RCC 7860 (cell line): ENCODE measurements at places on chromosomes 6 and 20.

GRCh38 chr20:53149890-53150205 lies 177.7 kb downstream of the TSHZ2 start:
- DNase-seq: no peak

DNA sequence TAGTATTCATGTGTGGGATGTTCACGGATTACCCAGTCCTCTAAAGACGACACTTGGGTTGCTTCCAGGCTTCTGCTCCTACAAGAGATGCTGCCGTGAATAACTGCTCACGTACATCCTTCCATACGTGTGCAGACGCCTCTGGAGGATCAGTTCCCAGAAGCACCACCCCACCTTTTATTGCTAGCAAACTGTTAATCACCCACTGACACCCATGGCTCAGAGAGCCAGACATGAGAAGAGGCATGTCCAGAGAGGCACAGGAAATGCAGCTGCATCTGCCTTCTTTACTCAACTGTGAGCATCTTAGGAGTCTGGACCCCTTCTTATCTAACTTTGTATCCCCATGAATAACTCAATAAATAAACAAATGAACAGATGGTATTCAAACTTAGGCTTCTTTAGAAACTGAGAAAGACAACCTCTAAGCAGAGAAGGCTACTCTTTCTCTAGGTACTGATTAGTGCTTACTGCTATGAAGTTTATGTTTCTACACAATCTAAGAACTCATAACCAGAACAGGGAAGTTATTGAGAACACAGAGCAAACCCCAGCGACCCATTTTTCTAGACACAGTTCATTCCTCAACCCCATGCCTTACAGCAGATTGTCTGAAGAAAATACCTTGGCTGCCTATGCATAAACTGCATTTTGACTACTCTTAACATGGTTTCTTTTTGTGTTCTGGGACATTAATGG lies 228.7 kb upstream of the RREB1 start:
- DNase-seq: no peak

- DNase-seq: no peak
Measured at GRCh38 chr6:142773859-142774648, 170.9 kb downstream of the HIVEP2 start.

DNA sequence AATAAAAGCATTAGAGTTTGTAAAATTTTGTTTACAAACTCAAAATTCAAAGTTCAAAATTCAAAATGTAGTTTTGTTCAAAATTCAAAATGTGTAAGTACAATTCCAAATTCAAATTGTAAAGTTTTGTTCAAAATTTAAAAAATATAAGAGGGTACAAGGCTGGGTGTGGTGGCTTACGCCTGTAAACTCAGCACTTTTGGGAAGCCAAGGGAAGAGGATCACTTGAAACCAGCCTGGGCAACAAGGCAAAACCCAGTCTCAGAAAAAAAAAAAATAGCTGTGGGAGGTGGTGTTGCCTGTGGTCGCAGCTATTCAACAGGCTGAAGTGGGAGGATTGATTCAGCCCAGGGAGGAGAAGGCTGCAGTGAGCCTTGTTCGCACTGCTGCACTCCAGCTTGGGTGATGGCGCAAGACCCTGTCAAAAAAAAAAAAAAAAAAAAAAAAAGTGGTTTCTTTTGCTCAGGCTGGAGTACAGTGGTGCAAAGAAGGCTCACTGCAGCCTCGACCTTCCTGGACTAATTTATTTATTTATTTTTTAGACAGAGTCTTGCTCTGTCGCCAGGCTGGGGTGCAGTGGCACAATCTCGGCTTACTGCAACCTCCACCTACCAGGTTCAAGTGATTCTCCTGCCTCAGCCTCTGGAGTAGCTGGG lies 5.4 kb upstream of the ZBTB12 start:
- DNase-seq: peak; percentile 58

- DNase-seq: no peak
Measured at GRCh38 chr20:44750081-44750805, 4.6 kb downstream of the KCNK15 start.

DNA sequence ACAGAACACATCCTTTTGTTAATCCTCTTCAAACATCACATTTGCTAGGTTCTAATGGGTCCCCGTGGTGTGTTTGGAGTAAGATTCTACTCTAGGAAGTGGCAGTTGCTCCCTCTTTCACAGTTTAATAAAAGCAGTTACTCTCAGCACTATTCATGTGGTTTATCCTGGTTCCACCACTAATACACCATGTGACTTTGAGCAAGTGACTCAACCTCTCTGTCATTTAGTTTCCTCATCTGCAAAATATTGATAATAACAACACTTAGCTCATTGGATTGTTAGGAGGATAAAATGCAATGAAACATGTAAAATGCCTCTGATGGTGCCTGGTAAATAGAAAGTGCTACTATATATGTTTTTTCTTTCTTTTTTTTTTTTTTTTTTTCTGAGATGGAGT lies 488.0 kb upstream of the NOX3 start:
- DNase-seq: no peak

DNA sequence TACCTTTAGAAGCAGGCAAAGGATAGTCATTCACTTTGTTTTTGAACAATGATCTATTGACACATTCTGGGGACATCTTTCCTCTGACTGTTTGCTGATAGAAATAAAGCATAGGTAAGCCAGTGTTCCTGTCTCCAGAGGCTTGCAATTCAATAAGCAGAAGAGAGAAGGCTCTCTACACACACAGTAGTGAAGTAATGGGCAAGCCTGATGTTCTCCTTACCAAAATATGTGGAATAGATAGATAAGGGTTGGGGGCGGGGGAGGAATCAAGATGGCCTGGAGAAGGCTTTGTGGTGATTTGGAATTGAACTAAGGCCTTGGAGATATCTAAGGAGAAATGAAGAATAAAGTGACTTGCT lies 27.3 kb downstream of the PAQR8 start:
- DNase-seq: no peak

GRCh38 chr6:51654647-51655046 lies 432.8 kb downstream of the PKHD1 start:
- no peak for DNase-seq

- no peak for DNase-seq
Measured at GRCh38 chr6:150406948-150407347, 38.1 kb downstream of the IYD start.
